ENCODE measurements at places on chromosomes 16 and 17.

DNA sequence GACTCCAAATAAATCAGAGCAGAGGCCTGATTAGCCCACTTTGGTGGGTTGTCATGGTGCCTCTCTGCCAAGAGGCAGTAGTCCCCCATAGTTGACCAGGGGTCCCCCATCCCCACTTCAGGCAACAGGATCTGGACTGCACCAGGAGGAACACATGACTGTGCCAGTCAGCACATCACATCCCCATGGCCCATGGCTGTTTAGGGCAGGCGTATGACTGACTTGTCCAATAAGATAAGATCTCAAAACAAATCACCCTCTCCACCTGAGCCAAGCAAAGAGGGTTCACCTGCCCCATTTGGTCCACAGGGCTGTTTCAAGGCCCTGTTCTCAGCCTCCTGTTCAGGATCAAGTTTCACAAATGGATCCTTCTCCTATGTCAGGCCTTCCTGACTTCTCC is 93.3 kb downstream of the C16orf78 start:
- no peak for DNase-seq

DNA sequence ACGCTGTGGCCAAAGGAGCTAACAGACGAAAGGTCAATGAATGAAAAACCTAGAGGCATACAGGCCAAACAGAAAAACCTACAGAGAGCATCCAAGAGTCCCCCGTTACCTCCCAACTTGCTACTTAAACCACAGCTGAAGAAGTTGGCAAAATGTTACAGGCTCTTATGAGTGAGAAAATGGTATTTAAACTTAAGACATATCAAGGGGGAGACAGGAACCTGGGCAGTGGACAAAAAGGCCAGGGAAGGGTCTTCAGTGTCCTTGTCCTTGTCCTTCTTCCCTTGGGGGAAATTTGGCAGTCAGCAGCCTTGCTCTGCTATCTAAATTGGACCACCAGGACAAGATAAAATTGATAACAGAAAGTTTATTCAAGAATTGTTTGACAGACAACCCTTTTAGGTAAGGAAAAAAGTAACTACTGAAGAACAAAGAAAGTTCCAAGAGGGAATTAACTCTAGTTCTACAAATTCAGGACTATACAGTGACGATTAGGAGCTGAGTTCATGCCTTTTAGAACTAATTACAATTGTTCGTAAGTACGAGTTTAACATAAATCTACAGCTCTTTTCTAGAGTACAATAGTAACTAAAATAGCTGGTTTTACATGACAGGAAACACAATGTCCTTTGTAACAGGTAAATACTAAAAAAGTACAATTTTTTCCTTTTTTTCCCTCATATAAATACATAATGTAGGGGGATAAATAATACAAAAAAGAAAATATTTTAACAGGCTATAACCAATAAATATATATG is 3.8 kb upstream of the HOXB2 start:
- no peak for DNase-seq

GRCh38 chr16:12545792-12546342 is 257.8 kb downstream of the CPPED1 start:
- no peak for DNase-seq

DNA sequence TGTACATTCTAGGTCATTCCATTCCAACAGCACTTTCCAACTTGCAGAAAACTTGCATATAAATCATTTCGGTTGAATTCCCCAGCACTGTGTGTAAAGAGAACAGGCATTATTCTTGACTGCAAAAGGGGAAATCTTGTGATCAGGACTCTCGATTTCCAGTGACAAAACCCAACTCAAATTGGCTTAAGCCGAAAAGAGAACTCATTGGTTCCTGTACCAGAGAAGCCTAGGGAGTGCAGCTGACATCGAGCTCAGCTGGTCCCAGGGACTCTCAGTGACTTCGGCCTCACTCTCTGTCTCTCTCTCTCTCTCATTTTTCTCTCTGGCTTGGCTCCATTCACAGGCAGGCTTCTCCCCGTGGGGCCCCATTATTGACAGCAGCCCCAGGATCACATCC is 30.7 kb downstream of the CD300LF start:
- DNase-seq: no peak

DNA sequence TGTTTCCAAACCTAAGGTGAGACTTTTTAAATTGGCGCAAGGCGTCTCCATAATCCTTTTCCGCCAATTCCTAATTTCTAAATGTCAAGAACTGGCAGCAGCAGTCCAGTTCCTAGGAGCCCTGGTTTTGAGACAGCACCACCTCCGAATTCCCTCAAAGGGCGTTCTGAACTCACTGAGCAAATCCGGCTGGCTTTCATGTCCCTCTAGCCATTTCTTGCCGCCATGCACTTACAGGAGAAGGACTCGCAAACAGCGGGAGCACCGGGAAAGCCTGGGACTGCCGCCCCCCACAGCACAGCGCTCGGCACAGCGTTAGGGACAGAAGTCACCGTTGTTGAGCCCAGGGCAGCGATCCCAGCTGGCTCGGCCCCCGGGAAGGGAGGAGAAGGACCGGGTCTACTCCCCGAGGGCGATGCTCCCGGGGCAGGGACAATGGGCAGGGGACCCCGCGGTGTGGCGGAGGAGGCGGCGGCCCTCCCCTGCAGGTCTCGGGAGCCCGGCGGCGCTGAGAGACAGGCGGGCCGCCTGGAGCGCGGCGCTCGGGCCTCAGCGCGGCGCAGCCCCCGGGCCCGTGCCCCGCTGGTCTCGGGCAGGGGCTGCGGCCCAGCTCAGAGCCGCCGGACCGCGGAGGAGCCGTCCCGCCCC is 545 bp downstream of the ARHGAP17 start:
- peak; percentile 65 for DNase-seq

All from mesenchymal stem cell (in vitro differentiated cells and primary cell).